ENCODE measurements at places on chromosomes 5 and 9.

DNA sequence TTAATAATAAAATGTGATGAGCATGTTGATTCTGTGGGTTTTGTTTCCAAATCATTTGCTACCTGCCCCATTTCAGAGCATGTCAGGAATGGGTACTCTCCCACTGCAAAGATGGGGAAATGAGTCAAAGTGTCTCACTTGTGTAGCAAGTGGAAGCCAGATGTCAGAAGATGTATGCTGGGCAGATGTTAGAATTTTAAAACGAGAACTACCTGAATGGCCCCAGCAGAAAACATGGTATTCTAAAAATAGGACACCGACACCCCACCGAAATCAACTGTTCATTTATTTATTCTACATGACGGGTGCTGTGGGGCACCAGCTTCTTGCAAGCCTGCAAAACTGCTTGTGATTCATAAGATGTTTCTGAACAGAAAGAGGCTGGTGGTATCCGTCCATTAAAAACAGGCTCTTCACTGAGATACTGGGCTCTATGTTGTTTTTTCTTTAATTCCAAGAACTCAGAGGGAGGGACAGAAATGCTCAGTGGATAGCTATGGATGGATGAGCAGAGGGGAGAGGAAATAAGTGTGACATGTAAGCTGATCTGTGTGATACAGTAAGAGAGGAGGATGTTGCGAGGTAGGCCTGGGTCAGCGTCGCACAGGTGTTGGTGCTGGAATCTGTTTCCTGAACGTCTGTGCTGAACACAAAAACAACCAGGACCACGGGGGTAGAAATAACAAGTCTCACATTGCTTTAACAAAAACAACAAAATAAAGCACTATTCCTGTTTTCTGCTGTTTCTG lies 157.2 kb downstream of the EFNA5 start:
- DNase-seq, result no peak

- no peak for DNase-seq
These were observed 247.9 kb downstream of the DMRT2 start for GRCh38 chr9:1298046-1298445.

- no peak for DNase-seq
These were observed 7.9 kb downstream of the RACK1 start for GRCh38 chr5:181235689-181236366.

DNA sequence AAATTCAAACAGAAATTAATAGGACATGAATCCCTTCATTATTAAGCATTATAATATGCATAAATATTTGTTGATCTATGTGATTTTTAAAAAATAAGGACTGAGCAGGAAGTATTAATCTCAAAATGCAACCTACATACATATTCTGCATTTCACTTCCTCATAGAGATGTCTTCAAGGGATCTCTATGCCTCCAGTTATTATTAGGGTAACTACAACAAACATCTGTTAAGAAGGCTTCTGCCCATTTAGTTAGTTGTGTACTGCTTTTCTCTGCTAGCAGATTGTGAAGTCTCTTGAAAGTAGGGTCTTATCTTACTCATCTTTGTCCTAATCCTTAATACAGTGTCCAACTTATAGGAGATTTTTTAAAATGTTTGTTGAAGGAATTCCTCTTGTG lies 414.1 kb downstream of the ACTL7B start:
- no peak for DNase-seq

DNA sequence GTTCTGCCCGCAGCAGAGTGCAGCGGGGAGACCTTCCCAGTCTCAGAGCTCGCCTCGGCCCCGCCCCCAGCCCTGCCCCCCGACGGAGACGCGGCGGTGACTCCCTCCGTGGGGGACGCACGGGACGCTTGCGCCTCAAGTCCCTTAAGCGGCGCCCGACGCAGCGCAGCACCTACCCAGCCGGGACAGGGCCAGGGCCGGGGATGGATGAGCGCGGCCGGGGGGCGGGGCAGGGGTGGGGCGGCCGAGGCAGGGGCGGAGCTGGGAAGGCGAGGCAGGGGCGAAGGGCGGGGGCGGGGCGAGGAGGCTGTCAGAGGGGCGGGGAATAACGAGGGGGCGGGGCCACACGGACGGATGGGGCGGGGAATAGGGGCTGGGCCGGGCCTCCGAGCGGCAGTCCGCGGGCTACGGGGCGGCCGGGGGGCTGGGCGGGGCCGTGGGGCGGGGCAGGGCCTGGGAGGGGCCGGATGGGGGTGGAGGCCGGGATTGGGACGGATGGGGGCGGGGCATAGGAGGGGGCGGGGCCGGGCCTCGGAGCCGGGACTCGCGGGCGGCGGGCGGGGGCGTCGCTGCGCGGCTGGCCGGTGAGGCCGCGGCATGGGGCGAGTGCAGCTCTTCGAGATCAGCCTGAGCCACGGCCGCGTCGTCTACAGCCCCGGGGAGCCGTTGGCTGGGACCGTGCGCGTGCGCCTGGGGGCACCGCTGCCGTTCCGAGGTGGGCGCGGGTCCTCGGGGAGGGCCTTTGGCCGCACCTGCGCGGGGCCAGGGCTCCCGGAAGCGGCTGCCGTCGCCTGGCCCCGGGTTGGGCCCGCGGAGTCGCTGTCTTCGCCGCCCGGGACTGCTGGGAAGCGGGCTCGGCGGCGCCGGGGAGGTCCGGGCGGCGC lies at the start of gene ARRDC1:
TSS of gene ARRDC1 (plus strand) at position 566 of the 884 bp plus-strand sequence. CDS start at position 598, 32 bp downstream.
- peak; percentile 70 for DNase-seq

DNA sequence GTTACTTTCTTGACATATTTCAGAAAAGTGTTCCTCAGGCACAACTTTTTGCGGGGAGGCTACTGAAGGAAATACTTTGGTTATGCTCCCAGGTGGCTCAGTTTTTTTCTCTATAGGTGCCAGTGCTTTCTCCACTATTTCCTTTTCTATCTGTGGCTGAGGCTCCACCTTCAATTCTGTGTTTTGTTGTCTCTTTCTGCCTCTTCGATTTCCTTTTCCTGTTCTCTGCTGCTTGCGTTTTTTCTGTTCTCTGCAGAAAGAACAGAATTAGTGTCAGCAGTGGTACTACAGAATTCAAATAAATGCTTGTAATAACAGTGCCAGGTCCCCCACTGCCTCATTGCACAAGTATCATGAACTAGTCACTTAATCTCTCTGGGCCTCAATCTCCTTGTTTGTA lies 7.0 kb downstream of the HEMGN start:
- DNase-seq, result no peak

- DNase-seq, result no peak
These were observed 74.3 kb downstream of the LRSAM1 start for GRCh38 chr9:127525401-127526188.

DNA sequence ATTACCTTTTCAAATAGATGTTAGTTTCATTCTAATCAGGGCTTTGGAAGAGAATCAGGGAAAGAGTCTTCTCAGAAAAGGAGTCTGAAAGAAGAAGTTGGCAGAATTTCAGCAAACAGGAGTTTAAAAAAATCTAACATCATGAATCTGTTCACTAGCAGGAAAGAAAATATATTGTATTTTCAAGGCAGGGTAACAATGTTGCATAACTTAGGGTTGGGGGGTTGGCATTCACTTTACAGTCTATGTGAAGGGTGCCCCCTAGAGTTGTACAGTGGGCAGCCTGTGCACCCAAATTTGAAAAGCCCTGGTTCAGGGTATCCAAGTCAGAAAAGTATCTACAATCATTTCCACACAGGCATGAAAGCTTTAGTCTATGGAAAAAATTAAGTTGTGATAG lies 348.4 kb upstream of the SLC30A5 start:
- DNase-seq, result no peak

DNA sequence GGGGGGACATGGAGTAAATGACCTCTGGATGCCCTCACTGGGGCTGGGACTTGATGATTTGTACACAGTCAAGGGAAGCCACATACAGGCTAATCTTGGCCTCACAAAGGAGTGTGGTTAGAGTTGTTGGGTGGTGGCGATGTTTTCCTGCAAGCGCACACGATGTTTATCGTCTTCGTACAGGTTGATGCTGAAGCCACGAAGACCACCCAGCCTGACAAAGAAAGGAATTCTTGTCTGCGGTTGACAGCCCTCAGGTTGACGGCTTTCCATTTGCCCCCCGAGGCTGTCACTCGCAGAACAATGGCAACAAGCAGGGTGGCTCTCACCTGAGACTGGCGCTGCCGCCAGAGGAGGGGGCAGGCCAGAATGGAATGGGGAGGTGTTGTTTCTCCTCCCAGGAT lies 14.1 kb upstream of the XPA start:
- no peak for DNase-seq

DNA sequence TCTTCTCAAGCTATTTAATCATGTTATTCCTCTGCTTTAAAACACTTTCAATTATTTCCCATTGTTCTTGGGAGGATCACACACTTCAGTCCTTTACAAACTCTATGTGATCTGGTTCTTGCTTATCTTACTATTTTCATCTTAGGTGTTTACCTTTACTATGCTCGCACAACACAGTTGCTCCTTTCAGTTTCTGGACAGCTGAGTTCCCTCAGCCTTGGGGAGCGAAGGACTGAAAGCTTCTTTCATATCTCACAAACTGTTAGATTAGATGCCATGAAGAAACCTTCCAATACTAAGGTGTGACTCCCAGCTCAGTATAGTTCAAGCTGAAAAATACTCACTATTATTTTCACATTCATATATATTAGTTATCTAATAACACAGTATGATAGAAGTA lies 117.9 kb downstream of the CDC42SE2 start:
- DNase-seq, result no peak

DNA sequence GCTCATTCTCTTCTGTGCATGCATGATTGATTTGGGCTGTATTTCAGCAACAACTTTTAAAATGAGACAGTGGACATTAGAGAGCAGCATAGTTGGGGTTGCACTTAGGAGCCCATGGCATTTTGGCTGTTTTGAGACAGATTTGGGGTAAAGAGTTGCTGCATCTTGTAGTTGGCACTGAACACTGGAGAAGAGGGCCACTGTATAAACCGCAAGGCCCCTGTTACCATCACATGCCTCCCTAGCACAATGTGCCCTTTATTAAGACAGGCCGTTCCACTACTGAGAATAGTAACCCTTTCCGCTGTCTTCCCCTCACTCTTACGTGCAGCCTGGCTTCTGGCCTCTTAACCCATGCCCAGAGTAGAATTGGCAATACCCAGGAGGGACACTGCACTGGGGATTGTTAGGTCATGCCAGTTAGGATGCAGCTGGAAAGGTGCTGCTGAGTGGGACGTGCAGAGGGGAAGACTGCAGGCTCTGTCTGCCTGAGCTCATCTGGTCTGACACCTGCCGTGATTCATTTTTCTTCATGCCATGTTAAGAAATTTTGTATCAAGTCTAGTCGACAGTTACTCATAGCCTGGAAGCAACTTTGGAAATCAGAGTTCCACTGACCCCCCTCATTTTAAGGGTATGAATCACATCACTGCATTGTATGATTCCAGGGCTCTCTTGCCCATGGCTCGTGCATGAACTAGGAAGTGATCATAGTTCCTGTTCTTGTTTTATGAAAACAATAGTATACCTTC lies 146.9 kb upstream of the DMRT1 start:
- DNase-seq, result peak; percentile 84

- peak; percentile 93 for DNase-seq
These were observed 30.4 kb downstream of the DUSP1 start for GRCh38 chr5:172740428-172741205.

DNA sequence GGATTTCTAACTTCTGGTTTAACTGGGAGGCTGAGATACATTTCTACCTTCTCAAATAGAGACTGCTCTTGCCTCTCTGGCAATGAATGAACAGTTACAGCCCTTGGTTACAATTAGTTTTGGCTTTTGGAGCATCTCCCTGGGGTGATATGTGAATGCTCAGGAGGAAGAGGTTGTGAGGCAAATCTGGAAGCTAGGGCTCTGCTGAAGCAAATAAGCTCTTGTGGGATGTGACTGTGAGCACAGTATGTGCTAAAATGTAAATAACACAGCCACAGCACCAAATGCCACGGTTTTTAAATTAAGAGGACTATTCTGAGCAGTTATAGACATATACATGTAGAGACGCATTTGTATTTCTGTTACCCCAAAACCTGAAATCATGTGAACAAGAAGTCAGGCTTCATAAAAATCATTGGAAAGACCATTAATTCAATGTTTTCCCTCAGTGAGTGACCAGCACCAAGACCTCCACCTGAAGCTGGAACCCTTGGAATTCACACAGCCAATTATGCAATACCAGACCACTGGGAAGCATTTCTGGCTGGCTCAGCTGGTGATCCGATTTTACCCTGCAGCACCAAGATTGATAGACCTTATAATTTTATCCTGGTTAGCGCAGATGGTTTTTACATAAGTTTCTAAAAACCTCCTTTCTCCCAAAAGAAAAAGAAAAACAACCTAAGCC lies 3.0 kb upstream of the SLC44A1 start:
- DNase-seq, result no peak

DNA sequence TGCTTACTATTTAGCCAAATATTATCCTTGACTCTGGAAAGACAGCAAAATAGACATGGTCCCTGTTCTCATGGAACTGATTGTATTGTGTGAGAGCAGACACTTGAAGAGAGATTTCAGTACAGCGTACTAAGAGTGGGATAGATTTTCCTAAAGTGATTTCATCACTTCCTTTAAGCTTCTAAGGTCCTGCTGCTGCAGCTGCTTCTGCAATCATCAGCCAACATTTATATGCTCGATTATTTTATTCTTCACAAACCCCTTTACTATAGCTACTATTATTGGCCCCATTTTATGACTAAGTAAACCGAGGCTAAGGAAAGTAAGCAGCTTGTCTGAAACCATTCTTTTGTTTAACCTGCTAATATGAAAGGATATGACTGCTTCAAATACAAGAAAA lies 137.7 kb downstream of the SPATA31D1 start:
- no peak for DNase-seq

- DNase-seq, result no peak
These were observed at the start of gene TEX48 for GRCh38 chr9:114681594-114682332. Gene TEX48 (minus strand): TSS chr9:114682192. CDS start chr9:114671723, 10,469 bp downstream.

DNA sequence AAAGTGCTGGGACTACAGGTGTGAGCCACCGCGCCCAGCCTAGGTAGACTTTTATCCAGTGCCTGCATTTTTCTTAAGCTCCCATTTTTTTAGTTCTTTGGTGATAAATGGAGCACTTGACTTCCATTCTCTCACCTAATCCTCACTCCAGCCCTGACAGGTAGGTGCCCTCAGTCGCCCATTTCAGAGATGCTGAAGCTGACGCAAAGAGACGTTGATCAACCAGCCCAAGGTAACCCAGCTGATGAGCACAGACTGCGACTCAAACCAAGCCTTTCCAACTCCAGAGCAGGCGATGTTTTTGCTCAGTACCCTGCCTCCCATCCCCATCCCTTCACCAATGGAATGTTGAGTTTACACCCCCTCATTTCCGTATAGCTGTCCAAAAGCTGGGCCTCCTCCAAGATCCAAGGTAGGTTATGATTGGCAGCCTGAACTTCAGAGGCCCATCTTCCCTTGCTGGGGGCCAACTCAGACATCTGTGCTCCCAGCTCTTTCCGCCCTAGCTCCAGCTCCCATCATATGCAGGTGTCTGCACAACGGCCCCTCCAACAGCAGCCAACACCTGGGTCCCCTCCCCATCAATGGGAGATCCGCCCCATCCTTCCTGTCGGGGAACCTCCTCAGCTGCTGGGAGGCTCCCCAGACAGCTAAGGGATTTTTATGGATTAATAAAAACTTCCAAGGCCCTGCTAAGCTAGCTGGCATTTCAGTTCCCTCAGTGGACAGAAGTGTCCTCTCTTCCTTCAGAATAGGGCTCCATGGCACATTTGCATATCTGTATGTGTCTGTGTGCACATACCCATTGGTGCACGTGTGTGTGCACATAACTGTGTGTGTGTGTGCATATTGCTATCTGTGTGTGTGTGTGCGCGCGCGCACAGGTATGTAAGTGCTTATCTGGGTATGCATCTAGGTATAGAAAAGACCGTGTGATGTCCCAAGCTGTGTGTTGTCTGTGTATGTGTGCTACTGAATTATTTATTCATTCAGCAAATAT lies 39.3 kb upstream of the VDAC1 start:
- no peak for DNase-seq

- no peak for DNase-seq
These were observed 577.4 kb downstream of the ISL1 start for GRCh38 chr5:51960617-51961121.

GRCh38 chr9:87818308-87818707 lies 64.4 kb upstream of the SPATA31E1 start:
- DNase-seq, result no peak

Measured in stromal cell of bone marrow (primary cell).